ENCODE measurements at places on chromosomes 12 and 14.

DNA sequence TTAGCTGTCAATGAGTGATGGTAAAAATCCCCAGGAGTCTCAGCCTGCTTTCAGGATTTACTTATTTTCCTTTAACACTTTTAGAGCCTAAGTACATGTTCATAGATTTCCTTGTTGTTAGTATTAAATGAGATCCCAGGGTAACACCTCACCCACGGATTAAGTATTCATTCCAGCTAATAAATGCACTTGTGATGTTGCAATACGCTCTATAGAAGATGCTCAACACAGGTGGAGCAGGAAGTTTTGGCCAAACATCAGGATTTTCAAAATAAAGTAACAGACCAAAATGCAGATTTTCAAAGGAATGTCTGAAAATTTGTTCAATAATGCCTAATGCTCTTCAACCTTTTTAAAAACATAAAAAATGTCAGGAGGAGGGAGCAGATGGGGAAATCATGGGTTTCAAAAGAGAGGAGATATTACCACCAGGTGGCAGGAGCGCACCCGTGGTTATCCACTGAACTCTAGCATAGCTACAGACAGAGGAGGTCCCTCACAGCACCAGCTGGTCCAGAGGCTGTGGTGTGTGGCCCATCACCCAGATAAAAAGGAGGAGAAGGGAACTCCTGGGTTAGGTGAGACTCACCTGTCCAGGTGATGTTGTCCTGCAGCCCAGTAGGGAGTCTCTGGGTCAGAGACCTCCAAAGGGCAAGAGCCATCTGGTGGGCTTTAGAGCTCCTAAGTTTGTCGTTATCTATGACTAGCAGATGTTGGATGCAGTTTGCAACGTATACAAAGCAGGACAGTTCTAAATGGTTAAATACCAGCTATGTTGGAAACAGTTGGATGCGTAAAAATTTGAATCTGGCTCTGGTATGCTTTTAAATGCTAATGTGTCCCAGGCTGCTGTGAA, 1158.4 kb upstream of the TMEM132C start:
- peak; percentile 20 for DNase-seq

DNA sequence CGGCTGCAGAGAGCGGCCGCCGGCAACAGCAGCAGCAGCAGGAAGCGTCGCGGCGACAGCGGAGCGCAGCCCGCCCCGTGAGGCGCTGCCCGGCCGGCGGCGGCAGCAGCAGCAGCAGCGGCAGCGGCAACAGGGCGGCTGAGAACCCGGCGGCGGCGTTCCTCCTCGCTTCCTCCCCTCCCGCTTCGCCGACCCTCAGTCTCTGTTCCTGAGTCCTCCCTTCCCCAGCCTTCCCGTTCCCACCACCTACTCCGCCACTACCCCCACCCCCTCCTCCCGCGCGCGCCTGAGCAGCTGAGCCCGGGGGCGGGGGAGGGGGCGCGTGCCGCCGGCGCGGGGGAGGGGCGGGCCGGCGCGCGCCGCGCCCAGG, 310 bp downstream of the BICDL1 start:
- DNase-seq: no peak

GRCh38 chr12:115261691-115262398, 577.9 kb upstream of the TBX3 start:
- DNase-seq: no peak

DNA sequence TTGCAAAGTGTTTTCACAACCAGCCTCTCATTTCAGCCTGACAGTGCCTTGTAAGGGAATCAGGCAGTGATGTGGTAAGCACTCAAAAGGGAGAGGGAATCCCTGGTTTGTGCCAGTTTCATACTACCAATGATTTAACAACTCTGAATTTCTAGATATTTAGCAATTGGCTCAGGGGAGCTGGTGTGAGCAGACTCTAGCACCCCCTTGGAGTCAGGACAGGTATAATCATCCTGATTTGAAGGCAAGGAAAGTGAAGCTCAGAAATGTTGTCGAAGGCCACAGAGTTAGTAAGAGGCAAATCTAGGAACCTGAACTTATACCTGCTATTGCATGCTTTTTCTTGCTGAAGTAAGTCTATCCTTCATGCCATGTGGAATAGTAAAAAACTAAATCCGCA, 63.1 kb upstream of the DACT1 start:
- DNase-seq: no peak

DNA sequence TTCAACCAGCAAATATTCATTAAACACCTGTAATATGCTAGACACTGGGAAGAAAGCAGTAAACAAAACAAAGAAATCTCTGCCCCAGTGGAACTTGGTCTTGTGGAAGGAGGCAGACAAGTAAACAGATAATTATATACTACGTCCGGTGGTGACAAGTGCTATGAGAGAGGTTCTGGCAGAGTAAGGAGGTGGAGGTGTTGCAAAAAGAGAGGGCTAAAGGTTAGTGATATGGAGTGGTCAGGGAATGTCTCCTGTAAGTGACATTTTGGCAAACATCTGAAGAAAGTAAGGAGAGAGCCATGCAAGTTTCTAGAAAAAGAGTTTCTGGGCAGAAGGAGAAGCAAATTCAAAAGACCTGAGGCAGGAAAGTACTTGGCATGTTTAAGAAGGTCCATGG, 73.4 kb downstream of the RIC8B start:
- no peak for DNase-seq

DNA sequence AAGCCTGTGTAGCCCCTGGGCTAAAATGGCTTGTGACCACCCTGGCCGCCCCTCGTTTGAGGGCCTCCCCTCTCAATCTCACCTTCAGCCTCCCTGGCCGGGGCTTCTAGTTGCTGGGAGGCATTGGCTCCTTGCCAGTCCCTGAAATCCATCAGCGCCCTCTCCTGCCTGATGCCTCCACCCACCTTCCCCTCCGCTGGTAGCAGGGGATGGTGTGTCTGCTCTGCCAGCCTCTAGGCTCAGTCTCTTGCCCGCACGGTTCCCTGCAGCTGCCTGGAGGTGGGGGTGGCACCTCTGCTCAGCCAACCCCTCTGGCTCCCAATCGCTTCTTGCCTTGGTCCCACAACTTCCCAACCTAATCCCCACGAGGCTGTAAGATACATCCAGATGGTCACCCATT, 167.9 kb downstream of the PHETA1 start:
- no peak for DNase-seq
